Hippocampal formation (tissue), 2 donors: ENCODE measurements at places on chromosomes 16 and 17.

GRCh38 chr16:57651344-57652333 is 16.5 kb upstream of the ADGRG3 start:
- DNase-seq = no peak

DNA sequence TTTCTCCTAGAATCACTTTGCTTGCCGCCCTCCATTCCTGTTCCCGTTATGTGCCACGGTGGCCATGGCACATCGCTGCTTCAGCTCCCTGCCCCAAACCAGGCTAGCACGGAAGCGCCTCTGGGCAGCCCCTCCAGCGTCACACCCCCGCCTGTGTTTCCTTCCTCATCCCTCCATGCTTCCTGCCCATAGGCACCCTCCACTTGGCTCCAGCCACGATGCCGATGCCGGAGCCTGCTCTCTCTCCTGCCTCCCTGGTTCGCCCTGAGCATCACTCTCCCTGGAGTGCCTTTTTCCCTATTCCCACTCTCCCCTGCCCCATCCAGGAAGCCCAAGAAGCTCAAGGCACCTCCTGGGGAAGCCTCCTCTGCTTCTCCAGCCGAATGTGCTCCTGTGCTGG is 3.2 kb upstream of the ARHGAP23 start:
- DNase-seq = no peak

GRCh38 chr16:72978212-72978611 is 69.7 kb downstream of the ZFHX3 start:
- DNase-seq = no peak

- no peak for DNase-seq
Measured at GRCh38 chr16:3690980-3691720, 26.2 kb downstream of the TRAP1 start.

DNA sequence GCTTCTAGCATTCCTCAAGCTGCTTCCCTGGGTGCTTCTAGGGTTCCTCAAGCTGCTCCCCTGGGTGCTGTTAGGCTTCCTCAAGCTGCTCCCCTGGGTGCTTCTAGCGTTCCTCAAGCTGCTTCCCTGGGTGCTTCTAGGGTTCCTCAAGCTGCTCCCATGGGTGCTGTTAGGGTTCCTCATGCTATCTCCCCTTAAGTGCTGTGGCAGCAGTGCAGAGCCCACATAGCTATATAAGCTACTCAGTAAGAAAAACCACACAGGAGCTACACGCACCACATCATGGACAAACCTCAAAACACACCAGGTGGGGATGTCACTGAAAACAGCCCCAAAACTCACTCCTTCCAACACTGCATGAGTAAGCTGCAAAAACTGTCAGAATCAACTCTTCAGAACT is 35.2 kb downstream of the ANKRD11 start:
- DNase-seq = no peak

- no peak for DNase-seq
Measured at GRCh38 chr16:67672306-67672705, 5.7 kb downstream of the C16orf86 start.

DNA sequence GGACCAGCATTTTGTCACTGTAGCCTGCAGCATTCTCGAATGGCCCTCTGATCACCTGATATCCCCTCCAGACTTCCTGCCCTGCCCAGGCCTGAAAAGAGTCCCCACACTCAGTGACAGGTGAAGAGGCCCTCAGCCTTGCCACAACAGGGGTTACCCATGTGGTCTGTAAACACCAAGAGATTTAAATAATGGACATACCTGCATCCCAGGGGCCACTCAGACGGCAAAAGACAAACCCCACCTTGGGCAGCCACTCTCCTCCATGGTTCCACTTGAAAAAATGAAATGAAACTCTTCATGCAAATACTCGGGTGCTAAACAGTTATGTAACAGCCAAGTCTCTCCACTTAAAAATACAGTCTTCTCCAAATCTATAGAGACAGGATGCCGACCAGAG is 22.9 kb upstream of the PECAM1 start:
- no peak for DNase-seq
